NCI-H1930 (cell line): ENCODE measurements at places on chromosomes 3 and 15.

- DNase-seq, result no peak
Measured at GRCh38 chr15:36757189-36757814, 177.9 kb downstream of the CDIN1 start.

- DNase-seq, result no peak
Measured at GRCh38 chr3:71541313-71541712, 42.2 kb downstream of the FOXP1 start.

- DNase-seq, result no peak
Measured at GRCh38 chr15:86439614-86440013, 359.9 kb downstream of the AGBL1 start.

- no peak for DNase-seq
Measured at GRCh38 chr3:64832098-64832497, 144.3 kb upstream of the ADAMTS9 start.

DNA sequence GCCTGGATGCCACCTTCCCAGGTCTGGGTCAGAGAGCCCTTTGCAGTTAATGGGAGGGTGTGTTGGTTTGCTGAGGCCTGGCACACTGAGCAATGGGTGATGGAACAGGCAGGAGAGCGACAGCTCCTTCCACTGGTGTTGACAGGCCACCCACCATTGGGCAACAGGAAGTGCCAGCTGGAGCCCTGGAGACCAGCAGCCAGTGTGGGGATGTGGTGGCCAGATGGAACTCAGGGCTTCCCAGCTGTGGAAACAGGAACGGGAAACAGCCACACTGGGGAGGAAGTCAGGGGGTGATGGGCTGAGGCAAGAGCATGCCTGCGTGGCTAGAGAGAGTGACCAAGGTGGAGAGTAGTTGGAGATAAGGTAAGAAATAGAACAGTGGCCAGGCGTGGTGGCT is 9.3 kb downstream of the PSTPIP1 start:
- no peak for DNase-seq

- no peak for DNase-seq
Measured at GRCh38 chr3:122957707-122958689, 69.6 kb downstream of the SEMA5B start.

DNA sequence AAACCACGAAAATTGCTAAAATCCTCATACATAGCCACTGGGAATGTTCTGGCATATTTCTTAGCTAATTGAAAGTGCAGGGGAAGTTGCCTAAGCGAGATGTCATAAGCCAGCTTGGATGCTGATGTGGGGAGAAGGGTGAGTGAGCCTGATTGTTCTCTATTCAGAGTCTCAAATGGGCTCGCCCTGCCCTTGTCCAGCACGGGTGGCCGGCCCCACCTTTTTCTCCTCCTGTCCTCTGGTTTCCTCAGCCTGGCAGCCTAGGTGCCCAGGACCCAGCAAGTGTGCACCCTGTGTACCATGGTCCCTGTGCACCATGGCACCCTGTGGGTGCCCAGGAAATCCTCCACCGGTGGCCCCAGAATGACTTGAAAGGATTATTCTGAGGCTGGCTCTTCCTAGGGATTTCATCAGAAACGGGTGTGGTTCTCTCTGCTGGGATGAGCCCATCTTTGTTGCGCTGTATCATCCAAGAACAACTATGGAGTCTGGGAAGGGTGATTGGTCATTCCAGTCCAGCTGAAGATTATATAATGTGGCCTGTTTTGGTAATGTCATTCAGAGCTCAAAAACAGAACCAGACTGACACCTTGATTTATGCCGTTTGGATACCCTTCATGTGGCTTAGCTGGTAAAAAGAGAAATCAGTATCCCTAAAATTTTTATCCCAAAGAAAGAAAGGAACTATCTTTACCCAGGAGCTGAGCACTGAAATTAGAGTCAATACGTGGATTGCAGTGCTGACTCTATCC is 150.8 kb upstream of the BHLHE40 start:
- DNase-seq, result no peak

DNA sequence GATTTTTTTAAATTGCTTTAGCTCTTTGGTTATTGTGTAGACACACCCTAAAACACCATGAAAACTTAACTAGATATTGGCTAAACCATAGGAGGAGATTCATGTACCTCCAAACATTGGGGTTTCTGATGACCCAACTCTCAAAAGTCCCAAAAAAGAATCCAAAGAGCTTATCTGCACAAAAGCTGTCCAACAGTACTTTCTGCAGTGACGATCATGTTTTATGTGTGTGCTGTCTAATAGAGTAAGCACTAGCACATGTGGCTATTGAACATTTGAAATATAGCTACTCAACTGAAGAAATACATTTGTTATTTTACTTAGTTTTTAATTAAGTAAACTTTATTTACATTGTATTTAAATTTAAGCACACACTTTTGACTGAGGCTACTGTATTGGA is 818.2 kb upstream of the LMCD1 start:
- no peak for DNase-seq

DNA sequence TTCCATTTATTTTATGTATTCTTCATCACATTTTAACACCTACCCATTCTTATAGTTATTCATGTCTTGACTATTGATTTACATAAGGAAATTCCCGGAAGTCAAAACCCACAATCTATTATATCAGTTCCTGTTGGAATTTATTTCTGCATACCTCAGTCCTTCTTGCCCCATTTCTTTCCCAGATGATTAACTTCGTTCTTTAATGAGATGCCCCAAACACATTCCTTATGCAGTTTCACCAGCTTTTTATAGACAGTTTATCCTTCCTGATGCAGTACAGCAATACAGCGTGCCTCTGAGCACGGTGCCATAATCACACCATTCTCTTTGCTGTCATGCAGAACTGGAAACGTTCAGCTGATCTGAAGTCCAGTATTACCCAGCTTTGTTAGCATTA is 175.8 kb upstream of the NANOGP8 start:
- DNase-seq, result no peak

GRCh38 chr15:74315626-74316025 is 51.8 kb downstream of the CYP11A1 start:
- no peak for DNase-seq

DNA sequence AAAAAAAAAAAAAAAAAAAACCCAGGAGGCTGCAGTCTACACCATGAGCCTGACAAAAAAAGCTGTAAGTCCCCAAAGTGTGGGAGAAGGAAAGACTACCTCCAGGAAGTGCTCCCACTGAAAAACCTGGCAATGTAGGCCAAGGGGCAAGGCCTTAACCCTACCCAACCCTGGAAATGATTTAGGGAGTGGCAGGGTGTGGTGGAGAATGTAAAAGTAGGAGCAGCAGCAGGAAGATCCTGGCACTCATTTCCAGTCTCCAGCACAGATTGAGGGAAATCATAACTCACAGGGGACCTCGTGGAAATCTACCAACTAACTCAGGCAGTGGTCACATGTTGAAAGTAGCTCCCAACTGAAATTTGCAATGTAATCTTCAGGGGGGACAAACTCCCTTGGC is 839.5 kb downstream of the EPHA3 start:
- no peak for DNase-seq

DNA sequence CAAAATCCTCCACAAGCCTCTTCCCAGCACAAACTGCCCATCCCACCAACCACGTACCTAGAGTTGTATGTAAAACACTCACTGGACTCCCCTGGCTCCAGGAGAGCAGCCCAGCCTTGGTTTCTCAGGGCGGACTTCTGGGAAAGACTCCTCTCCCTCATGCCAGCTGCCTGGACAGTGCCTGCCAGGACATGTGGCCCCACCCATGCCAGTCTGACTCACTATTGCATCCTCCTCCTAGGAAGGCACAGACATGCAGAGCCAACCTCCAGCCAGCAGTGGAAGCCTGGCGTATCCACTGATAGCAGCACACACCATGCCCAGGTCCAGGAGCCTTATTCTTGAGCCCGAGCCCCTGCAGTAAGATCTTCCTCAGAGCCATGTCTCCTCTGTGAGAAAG is 8.6 kb downstream of the PKM start:
- no peak for DNase-seq

GRCh38 chr3:179589143-179589542 is 15.3 kb downstream of the MRPL47 start:
- DNase-seq, result no peak

DNA sequence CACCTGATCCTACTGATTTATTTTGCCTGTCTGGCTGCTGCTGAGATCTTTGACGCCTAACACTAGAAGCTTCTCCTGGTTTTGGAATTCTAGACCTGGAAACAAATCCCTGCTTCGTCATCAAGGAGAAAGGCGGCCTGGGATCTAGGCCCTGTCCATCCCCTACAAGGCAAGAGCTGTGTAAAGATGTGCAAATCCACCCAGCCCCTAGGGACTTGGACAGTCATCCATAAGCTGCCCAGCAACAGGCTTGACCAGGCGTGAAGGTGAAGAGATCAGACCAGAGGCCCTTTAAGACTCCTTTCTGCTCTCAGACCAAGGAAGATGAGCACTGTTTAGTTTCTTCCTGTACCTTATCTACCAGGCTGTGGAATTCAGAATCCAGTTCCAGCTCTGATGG is 32.2 kb downstream of the SLC41A3 start:
- no peak for DNase-seq

GRCh38 chr3:196609805-196610515 is 29.5 kb upstream of the NRROS start:
- no peak for DNase-seq

- no peak for DNase-seq
Measured at GRCh38 chr3:149153402-149153801, 24.0 kb downstream of the HPS3 start.

DNA sequence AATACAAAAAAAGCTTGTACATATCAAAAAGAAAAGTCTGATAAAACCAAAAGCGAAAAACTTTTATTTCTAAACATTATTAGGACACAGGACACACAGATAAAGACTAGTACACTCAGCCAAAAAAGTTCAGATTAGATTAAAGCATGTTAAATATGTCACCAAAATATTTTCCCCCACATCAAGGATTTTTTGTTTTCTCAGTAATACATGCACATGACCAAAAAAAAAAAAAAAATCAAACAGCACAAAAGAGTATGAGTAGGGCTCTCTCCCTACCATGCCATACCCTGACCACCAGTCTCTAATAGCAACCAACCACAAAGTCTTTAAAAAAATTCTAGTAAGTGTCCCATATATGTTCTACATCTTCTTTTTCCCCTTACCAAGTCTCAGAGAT is 77.4 kb downstream of the LRRFIP2 start:
- no peak for DNase-seq

DNA sequence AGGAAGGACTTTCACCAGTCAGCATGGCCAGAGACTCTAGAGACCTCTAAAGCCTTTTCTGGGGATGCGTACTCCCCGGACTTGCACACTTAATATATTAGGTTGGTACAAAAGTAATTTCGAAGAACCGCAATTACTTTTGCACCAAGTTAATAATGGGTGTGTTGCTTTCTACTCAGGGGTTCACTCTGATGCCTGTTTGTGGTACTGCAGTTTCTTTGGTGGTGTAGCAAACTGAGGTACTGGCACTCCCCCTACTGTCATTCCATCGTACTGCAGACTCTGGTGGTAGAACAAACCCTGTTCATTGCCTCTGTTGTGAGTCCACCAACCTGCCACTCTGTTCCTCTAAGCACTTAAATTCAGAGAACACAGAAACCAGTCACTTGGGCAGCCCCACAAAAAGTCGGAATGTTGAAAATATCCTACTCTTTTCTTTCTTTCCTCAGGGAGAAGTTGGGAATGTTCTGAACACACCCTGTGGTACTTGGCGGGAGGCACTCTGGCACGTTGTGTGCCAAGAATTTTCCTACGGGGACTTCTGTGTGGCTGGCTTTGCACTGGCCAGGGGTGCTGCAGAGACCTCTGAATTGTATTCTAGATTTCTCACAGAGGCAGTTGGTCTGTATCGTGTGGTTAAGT is 46.3 kb downstream of the GABRG3 start:
- DNase-seq, result peak; percentile 53

DNA sequence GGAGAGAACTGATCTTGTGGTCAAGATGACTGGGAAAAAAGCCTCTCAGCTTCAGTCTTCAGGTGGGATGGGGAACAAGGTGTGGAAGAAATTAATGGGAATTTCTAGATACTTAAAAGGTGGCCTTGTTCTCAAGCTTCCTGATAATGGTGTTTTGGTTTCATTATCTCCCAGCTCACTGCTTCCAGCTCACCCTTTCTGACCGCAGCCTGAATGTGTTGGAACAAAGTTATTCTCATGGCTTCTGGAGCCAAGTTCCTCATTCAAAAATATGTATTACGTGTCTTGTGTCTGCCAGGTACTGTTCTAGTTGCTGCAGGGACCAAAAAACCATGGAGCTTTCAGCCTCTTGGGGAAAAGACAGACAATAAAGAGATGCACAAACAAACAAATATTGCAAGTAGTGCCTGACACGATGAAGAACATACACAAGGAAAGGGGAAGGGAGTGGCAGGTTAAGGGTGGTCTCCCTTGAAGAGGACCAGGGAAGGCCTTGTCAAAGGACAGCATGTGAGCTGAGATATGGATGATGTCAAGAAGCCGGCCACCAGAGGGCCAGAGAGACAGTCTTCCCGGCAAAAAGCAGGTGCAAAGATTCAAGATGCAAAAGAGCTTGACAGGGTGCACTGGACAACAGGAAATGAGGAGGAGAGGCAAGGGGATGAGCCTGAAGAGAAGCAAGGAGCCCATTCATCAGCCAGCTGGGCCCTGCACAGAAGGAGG is 35.5 kb downstream of the ARRDC4 start:
- no peak for DNase-seq

DNA sequence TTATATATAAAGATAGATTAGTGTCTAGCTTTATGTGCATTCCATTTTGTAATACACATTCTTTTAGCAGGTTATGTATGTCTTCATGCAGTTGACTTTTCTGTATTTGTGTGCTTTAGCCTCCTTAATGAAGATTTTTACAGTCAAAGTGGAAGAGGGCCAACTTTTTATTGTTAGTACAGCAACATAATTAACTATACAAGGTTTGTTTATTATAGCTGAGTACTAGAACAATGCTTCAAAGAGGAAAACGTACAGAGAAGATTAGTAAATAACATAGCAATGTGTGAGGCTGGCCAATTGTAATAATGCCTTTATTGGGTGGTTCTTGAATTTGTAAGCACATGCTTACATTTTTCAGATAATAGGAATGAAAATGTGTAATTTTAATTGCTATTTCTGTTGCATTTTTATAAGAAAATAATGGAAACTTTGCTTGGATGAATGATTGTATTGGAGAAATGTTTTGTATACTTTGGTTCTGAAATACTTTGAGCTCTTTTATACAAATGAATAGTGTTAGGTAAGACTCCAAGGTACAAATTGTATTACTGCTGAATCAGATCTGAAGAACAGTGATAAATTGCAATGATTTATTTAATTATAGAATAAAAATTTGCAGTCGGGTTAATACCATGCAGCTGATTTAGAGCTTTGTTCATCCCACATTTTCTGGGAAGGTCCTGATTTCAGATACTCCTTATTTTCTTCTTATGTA is 41.4 kb downstream of the UBE2E2 start:
- no peak for DNase-seq

- no peak for DNase-seq
Measured at GRCh38 chr3:180433152-180433551, 168.8 kb upstream of the TTC14 start.
